Colonic mucosa (tissue), 4 donors: ENCODE measurements at places on chromosomes 4 and X. TPM values are rescaled to one million over a fixed set of nuclear protein-coding genes. Genes with fewer than 3 reads are reported as not detected.
A peak's percentile ranks its signal among the peaks of the same experiment; 100 is the strongest.

DNA sequence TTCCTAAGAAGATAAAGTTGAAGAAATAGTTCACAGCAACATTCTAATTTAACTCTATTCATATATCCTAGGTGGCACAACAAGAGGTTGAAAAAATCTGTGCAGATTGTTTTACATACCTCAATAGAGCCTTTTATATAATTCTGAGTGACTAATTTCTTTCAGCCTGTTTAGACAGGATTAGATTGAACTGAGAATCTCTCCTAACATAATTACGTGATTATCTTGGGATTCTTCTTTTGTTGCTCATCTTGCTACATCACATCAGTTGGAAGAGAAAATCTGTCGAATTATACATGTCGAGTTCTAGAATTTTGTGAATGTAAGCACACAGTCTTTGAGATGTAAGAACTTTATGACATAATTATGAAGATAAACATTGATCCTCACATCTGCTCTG, 1873.7 kb upstream of the IGFBP7 start:
- no peak overlapping the region for H3K27ac ChIP-seq
- no peaks in the 10 kb centered on the region for H3K36me3 ChIP-seq
- DNase-seq: no peak
- H3K27me3 ChIP-seq: no peaks in the 10 kb centered on the region
- H3K4me3 ChIP-seq: no peak overlapping the region
- H3K4me1 ChIP-seq: no peaks in the 10 kb centered on the region

DNA sequence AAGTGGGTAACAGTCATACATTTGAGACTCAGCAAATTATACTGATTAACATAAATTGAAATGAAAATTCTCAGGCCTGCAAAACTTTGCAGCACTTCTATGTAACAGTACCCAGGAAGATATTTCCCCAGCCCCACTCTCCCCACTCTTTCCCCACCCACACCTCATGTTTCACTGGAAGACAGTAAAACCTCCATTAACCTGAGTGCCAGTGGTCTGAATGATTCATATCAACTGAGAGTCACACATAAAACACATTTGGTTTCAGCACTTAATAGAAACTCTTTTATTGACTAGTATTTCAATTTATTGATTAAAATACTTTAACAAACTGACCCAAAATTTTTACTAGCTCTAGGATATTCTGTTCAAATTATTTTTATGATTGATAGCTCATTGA, 6.9 kb downstream of the CXCL6 start:
- no peaks in the 10 kb centered on the region for H3K4me1 ChIP-seq
- H3K27ac ChIP-seq: no peak overlapping the region
- H3K4me3 ChIP-seq: no peak overlapping the region
- DNase-seq: no peak
- H3K27me3 ChIP-seq: no peaks in the 10 kb centered on the region

- no peaks in the 10 kb centered on the region for H3K27me3 ChIP-seq
- H3K4me3 ChIP-seq: no peak overlapping the region
Observed at GRCh38 chr4:159268607-159269006, 165.7 kb downstream of the RAPGEF2 start.

DNA sequence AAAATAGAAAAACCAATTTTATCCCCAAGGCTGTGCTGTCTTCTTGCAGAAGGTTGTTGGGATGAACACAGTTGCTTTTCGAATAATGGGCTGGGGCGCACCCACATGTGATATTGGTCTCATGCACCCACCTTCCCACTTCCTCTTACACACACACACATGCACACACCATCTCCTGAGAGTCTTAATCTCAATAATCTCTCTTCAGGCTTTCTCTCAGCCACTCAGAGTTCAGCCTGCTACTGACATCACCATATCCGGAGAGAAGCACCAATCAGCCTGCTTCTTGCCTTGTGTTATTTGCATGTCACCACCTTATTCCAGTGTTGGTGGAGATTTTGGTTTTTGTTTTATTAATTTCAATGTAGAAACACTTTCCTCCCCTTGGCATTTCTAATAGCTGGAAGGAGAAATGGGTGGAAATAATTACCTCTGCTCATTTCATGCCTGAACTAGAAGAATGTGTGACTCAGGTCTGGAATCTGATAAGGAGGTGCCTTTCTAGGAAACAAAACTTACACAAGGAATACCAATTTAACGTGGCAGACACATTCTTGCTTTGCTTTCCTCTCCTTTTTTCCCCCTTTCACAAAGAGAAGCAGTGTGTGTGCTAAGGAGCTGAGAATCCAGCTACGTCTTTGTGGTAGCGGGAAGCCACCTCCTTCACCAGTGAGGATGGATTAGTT, 400.2 kb downstream of the MID1IP1 start:
- no peaks in the 10 kb centered on the region for H3K27me3 ChIP-seq
- DNase-seq: no peak
- H3K4me1 ChIP-seq: no peaks in the 10 kb centered on the region
- no peaks in the 10 kb centered on the region for H3K36me3 ChIP-seq
- no peak overlapping the region for H3K4me3 ChIP-seq
- H3K27ac ChIP-seq: no peak overlapping the region

DNA sequence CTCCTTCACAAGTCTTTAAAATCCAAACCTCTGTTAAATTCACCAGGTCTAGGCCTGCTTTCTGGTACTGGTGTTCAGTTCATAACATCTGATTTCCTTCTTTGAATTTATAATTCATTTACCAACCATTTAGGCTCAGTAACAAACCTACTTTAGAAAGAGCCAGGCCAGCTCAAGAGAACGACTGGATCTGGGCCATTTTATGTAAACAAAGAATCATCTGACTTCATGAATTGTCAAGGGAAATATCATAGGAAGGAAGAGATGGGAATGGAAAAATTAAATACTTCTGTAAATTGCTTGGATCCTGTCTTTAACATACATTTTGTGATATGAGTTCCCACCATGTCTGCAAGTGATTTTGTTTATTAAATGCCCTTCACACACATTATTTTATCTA, 36.5 kb downstream of the DCHS2 start:
- DNase-seq: no peak
- no peak overlapping the region for H3K27ac ChIP-seq
- no peak overlapping the region for H3K4me3 ChIP-seq
- H3K27me3 ChIP-seq: no peaks in the 10 kb centered on the region

CT45A5 gene
- total RNA-seq: not detected

STATH gene
- not detected for total RNA-seq

- DNase-seq: no peak
- H3K36me3 ChIP-seq: no peaks in the 10 kb centered on the region
- H3K4me3 ChIP-seq: no peak overlapping the region
- H3K4me1 ChIP-seq: no peaks in the 10 kb centered on the region
Observed at GRCh38 chr4:126057371-126057770, 742.6 kb downstream of the FAT4 start.

DNA sequence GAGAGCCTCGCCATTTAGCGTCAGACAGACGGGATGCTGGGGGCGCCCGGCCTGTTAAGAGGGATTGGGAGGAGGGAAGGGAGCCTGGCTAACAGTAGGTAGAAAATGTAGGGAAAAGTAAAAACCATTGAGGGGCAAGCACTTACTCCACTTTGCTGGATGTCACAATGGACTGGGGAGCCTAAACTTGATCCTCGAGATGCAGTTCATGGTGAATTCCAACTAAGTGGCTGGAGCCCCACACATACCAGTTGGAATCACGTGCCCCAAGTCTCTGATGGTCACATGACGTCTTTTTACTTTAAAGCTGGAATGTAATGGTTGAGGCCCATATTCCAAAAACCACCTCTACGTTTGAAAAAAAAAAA, 1.5 kb downstream of the PLS3 start:
- peak overlapping the region; percentile 52 for H3K4me3 ChIP-seq
- H3K27me3 ChIP-seq: peaks cover 27% of the 10 kb centered on the region
- no peak overlapping the region for H3K27ac ChIP-seq
- no peaks in the 10 kb centered on the region for H3K4me1 ChIP-seq

GRCh38 chr4:182741914-182742313, 175.3 kb downstream of the DCTD start:
- H3K27ac ChIP-seq: no peak overlapping the region
- H3K27me3 ChIP-seq: no peaks in the 10 kb centered on the region
- no peaks in the 10 kb centered on the region for H3K36me3 ChIP-seq
- no peak overlapping the region for H3K4me3 ChIP-seq
- DNase-seq: no peak

GRCh38 chrX:96764864-96765263, 80.2 kb downstream of the DIAPH2 start:
- H3K27me3 ChIP-seq: no peaks in the 10 kb centered on the region
- H3K4me3 ChIP-seq: no peak overlapping the region
- H3K27ac ChIP-seq: no peak overlapping the region
- DNase-seq: no peak
- H3K36me3 ChIP-seq: no peaks in the 10 kb centered on the region
- no peaks in the 10 kb centered on the region for H3K4me1 ChIP-seq

SLITRK2 gene
- total RNA-seq: 0.02 TPM

RAB39B gene
- total RNA-seq: 0.17 TPM

CD38 gene
- total RNA-seq: 2.6 TPM

XAGE5 gene
- not detected for total RNA-seq

- H3K27ac ChIP-seq: no peak overlapping the region
- no peaks in the 10 kb centered on the region for H3K36me3 ChIP-seq
Observed at GRCh38 chr4:36990128-36990872, 254.2 kb upstream of the NWD2 start.

SULT1E1 gene
- 0.19 TPM for total RNA-seq

GRCh38 chrX:44871931-44872820, 812 bp upstream of the KDM6A start:
- peak overlapping the region; percentile 99 for H3K27ac ChIP-seq
- H3K4me3 ChIP-seq: peak overlapping the region; percentile 93
- H3K27me3 ChIP-seq: no peaks in the 10 kb centered on the region

GRCh38 chrX:111282991-111283390, 12.7 kb upstream of the CAPN6 start:
- H3K27ac ChIP-seq: no peak overlapping the region
- no peak overlapping the region for H3K4me3 ChIP-seq
- DNase-seq: no peak
- no peaks in the 10 kb centered on the region for H3K4me1 ChIP-seq
- H3K27me3 ChIP-seq: no peaks in the 10 kb centered on the region
- no peaks in the 10 kb centered on the region for H3K36me3 ChIP-seq

METTL14 gene
- total RNA-seq: 34.1 TPM
